ENCODE measurements at places on chromosomes 5 and 9.
A peak's percentile ranks its signal among the peaks of the same experiment; 100 is the strongest.

- no peak for DNase-seq
These were observed 125.3 kb upstream of the ABCA1 start for GRCh38 chr9:105053209-105053652.

GRCh38 chr5:159156426-159157238 lies 52.7 kb downstream of the RNF145 start:
- DNase-seq, result peak; percentile 80

DNA sequence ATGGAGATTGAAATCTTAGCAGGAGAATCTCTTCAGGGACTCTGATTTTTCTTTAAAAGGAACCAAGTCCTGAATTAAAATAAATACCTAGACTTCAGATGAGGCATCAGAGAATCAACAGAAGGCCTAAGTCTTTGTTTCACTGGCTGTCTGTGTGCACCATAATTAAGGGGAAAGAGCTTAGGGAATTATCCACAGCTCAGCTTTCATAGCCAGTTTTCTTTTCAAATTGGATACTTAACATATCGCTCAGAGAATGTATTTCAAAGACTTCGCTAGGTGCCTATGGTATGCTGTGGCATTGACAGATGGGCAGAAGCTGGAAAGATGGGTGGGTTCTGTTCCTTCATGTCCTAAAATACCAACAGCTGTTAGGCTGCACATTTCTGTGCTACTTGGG lies 325.8 kb downstream of the TMEM38B start:
- DNase-seq, result no peak

DNA sequence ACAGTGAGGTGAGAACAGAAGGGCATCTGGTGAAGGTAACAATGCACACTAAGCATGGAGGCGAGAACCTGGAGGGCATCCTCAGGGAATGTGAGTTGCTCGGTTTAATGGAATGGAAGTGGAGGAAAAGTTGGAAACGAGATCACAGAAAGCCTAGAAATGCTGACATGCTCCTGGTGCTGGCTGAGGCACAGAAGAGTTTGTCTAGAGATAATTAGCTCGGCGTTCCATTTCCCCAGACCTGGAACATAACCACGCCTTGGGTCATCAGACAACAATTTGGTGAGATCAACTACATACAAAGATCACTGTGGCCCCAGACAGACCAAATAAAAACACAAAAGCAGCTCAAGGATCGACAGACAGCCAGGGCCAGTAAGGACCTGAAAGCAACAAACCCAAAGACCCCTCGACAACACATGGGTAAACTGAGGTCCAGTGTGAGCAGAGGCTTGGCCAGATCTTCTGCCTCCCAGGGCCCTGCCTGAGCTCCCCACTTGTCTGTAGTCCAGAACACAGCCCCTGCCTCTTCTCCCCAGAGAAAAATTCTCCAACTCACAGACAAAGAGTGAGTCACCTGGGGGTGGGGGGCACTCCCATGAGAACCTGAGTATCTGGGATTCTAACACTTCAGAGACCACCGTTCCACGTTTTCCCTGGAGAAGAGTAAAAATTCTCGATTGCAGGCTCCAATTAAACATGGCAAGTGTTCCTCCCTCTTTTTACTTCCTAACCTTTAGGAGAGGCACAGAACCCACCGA lies 52.5 kb downstream of the SHB start:
- DNase-seq, result no peak

GRCh38 chr5:52007230-52007858 lies 624.1 kb downstream of the ISL1 start:
- peak; percentile 82 for DNase-seq

GRCh38 chr5:172830876-172831662 lies 3.0 kb upstream of the ERGIC1 start:
- DNase-seq, result no peak

GRCh38 chr5:151141535-151141934 lies 16.0 kb downstream of the ANXA6 start:
- no peak for DNase-seq

- DNase-seq, result peak; percentile 69
These were observed 24.8 kb upstream of the HNRNPA0 start for GRCh38 chr5:137778772-137779564.

DNA sequence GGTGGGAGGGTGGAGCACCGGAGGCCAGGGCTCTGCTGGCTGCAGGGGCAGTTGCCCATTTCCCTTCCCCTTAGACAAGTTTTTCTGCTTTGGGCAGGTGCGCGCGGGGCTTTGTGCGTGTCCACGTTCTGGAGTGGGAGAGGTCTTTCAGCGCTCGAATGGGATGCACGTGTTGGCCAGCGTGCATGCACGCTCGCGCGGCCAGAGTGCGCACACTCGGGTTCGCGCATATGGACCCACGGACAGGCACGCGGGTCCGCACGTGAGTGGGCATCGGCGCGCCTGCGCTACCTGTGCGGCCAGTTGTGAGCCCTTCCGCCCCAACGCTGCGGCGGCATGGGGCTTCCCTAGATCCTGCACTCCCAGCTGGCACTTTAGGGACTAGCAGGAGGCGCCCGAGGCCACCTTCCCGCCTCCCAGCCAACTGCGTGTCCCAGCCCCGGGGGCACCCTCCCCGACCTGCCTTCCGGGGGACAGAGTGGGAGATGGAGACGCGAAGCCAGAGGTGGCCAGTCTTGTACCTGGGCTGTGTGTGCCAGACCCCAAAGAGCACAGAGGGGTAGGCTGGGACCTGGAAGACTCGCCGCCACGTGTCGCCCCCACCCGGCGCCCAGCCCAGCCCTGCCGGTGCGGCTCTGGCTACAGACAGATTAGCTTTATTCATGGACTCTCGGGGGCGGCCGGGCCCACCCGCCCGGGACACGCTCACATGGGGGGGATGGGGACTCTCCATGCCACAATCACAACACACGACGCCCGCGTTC lies 9.8 kb upstream of the GPRIN1 start:
- no peak for DNase-seq

DNA sequence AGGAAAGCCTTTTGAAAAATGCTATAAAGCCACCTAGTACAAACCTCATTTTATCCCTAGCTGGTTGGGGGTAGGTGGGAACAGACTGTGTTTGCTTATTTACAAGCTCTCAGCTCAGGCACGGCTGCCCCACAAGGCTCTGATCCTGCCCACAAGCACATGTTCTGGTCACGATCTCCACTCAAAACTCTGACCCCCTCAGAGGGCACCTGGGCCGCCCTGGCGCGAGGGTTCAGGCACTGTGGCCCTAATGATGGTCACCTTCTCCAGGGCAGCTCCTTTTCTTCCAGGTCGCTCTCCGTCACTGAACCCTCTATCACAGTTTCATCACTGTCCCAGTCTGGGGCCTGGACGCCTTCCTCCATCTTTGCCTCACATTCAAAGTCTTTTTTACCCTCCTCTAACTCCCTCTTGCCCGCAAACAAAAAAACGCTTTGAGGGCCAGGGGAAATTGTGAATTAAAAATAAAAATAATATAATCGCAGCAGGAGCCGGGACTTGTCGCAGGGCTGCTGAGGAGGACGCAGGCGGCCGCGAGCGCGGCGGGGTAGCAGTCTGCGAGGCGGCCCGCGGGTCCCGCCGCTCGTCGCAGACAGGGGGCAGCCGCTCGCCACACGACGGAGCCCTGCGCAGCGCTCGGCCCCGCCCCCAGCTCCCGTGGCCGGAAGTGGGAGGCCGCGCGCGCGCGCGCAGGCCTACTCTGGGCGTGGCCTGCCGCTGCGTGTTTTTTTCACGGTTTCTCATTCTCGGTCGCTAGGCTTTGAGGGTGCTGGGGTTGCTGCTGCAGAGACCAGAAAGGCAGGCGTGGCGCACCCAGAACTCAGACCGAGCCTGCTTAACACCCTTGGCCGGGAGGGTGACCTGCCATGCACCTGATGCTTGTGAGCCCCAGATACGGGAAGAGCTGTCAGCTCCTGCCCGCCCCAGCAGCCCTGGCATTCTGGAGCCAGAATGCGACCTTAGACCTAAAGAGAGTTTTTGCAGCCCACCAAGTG lies at the start of gene ANKRD31:
Gene ANKRD31 (minus strand): TSS at position 557 of the 995 bp plus-strand sequence. CDS start 192 bp downstream, at position 365.
- DNase-seq, result peak; percentile 85

GRCh38 chr5:73938280-73938937 lies 312.4 kb downstream of the ARHGEF28 start:
- DNase-seq, result peak; percentile 76

DNA sequence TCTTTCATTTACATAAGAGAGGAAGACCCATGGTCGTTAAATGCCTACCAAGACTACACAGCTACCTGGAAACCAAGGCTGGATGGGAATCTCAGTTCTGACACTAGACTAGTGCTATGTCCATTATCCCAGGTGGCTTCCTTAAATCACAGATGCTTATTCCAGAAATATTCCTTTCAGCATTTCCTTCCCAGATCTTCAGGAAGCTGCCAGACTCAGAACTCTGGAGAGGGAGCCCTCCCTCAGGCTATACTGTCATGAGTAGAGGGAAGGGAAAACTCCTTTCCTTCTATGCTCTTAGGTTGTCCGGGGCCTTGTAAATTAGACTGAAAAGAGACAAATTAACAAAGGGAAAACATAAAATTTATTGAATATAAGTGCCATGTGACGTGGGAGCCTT lies 20.8 kb downstream of the FREM1 start:
- no peak for DNase-seq

GRCh38 chr5:134777366-134777765 lies 18.8 kb downstream of the DDX46 start:
- no peak for DNase-seq

- no peak for DNase-seq
These were observed 14.7 kb downstream of the ERP44 start for GRCh38 chr9:100084128-100084453.

GRCh38 chr9:91162784-91163443 lies 198.8 kb downstream of the AUH start:
- DNase-seq, result peak; percentile 11

DNA sequence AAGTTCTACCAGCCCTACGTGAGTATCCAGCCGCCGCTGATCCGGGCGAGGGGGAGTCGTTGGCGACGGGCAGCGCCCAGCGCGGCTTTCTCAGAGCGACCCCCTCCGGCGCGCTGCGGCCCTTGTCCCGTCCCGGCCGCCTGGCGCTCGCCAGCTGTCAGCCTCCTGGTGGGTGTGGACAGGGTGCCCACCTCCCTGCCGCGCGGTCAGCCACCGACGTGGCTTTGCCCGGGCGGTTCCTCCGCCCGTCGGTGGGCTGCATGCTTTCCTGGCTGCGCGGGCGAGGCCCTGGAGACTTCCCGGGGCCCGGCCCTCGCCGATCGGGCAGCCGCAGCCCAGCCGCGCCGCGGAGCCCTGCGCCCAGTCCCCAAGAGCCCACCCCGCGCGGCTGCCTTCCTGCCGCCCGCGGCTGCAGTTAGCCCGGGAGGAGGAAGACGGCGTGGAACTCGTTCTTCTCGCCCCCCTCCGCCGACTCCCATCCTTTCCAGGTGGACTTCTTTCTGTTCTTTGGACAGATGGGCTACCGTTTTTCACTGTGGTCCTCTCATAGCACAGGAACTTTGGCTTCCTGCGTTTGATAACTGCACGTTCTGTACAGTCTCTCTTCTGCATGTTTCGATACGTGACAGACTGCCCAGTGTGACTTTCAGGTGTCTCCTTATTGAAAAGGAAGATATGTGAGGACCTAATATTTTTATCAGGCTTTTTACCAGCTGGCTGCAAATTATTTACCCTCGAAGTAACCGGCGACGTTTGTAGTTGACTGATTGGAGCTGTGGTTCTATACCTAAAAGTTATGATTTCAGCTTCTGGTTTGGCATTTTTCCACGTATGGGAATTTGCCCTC lies 577 bp downstream of the AP3S1 start:
- peak; percentile 69 for DNase-seq

DNA sequence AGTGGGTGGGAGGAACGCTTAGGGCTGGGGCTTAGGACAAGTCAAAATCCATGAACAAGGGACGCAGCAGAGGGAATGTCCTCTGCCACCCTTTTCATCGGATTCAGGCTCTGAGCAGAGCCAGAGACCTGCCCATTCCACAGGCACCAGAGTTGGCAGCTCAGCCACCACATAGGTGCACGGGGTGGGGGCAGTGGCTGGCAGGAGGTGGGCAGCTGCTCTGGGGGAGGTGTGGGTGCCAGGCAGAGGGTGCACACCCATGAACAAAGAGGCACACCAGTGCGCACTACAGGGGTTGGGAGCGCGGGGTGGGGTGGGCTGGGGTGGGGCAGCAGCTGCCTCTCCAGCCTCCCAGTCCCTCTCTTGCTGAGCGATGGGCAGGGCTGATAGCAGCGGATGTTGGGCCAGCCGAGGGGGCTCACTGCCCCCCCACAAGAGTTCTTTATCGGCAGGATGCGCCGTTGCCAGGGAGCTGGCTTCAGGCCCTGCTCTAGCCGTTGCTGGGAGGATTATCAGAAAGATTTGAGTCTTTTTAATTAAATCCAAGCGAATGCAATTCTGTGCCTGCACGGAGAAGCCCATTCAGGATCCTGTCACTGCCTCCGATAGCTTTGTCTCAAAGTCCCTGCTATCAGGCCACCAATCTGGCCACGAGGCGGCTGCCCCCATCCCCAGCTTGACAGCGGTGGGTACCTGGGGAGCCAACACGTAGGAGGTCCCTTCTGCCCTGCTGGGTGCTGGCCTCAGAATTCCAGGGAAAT lies 64.3 kb upstream of the LMX1B start:
- DNase-seq, result no peak

- no peak for DNase-seq
These were observed 203.4 kb downstream of the AUH start for GRCh38 chr9:91158286-91158685.

- no peak for DNase-seq
These were observed 27.4 kb downstream of the IRX2 start for GRCh38 chr5:2724031-2724581.

DNA sequence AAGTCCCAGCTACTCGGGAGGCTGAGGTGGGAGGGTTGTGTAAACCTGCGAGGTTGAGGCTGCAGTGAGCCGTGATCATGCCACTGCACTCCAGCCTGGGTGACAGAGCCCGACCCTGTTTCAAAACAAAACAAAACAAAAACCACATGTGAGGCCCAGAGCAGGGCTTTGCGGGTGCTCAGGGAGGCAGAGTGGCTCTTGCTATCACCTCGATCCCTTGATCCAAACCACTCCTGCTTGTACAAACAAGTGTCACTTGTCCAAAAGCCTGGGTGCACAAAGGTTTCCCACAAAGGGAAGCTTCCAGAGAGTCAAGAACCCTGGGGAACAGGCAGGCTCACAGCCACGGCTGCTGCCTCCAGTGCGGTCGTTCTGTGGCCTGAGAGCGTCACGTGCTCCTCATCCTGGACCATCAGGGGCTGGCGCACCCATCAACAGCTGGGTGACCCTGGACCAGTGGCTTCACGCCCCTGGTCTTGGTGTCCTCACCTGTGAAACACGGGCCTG lies 162.7 kb downstream of the C9orf50 start:
- peak; percentile 54 for DNase-seq

DNA sequence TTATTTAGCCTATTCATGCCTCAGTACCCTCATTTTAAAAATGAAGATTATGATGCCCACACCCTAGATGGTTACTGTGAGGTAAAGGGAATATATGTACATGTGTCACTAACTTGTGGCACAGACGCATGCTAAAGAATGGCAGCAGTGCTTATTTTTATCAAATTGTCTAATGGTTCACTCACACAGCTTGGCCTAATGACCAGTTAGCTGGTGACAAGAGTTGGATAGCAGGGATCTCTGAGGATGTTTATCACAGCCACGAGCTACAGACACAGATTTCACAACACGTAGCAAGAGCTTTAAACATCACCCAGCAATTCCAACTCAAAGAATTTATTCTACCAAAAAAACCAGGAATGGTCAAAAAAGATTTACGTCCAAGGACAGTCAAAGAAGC lies 7.2 kb downstream of the BAG1 start:
- no peak for DNase-seq

Data from HT-29 (cell line).